ENCODE measurements at places on chromosomes 2 and 18.
A peak's percentile ranks its signal among the peaks of the same experiment; 100 is the strongest.

DNA sequence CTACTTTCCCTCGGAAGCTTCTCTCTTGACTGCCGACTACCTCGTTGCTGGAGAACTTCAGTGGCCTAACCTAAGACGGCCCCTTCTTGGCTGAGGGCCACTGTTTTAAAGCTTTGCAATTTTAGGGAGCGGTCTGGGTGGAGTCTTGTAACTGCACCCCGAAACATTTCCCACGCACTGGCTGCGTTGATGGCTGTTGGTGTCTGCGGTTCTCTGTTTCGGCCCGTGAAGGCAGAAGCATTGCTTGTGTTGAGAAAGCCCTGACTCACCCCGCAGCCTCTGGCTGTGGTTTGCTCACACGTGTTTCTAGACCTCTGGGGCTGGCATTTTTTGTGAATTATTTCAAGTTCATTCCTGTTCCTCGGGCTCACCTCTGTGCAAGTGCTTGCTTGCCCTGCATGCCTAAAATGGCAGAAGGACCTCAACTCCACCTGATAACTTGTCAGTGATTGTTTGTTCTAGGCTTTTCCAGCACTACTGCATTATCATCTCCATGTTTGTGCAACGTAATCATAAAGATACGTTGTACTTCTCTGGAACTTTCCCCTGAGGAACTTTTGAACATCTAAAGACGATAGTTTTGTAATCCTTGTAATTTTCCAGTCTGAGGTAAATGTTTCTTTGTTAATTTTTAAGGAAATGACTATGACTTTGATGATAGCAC, 94.2 kb upstream of the DLX2 start:
- no peak for DNase-seq

GRCh38 chr2:235746257-235746934, 252.6 kb downstream of the AGAP1 start:
- peak; percentile 69 for DNase-seq

DNA sequence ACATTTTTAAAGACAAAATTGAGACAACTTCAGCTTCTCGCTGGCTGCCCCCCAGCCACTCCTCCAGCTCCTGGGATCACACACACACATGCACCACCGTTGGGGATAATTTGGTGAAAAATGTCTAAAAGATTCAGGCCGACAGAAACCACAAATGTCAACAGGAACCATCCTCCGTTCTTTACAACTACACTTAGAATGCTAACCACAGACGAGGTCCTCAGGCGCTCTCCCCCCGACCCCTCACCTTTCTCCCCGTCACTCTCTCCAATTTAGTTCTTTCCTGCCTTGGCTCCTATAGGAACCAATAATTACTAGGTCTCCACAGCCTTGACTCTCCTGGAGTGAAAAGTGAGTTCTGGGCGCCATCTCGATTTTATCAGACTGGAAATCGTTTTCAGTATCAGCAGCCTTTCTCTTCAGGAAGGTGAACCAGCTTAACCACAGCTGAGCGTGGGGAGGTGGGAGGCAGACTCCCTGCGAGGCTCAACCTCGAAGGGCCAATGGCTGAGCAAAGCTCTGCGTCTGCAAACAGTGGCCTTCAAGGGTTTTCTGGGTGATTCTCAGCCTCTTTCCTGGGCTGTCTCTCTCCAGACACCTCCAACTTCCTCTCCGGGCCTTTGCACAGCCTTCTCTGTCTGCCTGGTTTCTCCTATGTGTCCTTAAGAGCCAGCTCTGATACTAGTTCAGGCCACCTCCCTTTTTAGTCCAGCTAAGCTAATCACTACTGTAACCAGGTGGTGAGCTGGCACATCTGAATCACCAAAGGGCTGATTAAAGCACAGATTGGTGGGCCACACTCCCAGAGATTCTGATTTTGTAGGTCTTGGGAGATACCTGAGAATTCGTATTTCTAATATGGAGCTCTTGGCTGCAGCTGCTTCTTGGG, 115.7 kb upstream of the COPS8 start:
- no peak for DNase-seq

GRCh38 chr2:1937066-1937465, 192.8 kb upstream of the PXDN start:
- DNase-seq: no peak

- no peak for DNase-seq
Observed at GRCh38 chr2:17136877-17137276, 381.4 kb downstream of the RAD51AP2 start.

DNA sequence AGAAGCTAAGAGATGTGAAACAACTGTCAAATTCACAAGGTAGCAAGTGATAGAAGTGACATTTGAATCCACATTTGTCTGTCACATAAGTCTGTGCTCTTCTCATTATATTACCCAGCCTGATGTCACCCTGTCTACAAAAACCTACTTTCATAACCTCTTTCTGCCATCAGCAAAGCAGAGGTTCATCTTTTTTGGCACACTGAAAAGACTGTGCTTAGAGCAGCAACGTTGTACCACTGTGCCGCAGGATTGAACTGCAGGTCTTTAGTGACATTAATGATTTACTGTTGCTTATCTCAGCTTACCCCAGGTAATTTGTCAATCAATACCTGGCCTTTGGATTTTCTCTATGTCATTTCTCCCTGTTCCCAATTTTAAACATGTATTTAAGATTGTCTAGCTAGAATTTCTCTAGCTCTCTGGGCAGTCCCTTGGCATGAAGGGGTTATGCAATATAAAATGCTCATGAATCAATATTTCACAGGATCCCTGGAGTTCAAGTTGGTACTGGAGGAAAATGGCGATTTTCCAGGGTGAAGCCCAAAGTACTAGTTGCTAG, 31.4 kb upstream of the TDRD15 start:
- no peak for DNase-seq

GRCh38 chr2:68216454-68217310, 35.6 kb downstream of the PPP3R1 start:
- no peak for DNase-seq

- DNase-seq: no peak
Observed at GRCh38 chr2:154143105-154143504, 271.4 kb downstream of the GALNT13 start.

GRCh38 chr2:180596453-180596852, 384.0 kb upstream of the UBE2E3 start:
- DNase-seq: no peak

DNA sequence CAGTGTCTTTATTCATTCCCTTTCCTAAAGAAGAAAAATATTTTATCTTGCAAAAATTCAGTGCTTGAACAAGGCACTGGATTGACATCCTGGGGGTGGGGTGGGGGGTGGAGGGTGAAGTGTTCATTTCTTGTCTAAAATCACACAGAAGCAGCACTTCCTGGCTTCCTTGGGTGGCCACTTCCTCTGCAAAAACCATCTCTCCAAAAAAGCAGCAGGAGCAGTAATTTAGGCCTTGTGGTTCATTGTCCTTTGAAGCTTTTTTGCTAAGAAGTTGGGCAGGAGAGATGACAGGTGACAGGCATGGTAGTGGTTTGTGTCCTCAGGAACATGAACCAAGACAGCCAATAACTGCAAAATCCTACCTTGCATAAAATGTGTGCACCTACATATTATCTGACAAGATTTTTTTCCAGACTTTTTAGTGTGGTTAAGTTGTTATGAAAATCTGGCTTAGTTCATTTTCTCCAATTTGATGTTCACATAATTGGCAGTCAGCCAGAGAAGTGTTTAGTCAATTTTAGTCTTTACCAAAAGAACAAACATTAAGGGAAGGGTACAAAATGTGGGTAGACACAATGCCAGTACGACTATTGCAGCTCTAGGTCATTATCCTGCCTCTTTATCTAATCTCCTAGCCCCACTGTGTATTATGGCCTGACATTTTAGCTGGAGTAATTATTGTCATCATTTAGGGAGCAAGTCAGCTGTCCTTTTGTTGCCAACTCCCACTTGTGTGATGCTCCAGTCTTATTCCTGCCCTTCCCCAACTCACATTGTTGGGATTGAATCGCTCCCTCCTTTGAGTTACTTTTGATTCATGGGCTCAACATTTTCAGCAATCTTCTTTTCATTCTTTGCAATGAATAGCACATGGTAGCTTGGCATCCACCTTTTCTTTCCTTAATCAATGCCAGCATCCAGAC, 177.2 kb downstream of the MYO3B start:
- peak; percentile 51 for DNase-seq

- DNase-seq: no peak
Observed at GRCh38 chr18:27184115-27185024, 738 bp downstream of the CHST9 start.

DNA sequence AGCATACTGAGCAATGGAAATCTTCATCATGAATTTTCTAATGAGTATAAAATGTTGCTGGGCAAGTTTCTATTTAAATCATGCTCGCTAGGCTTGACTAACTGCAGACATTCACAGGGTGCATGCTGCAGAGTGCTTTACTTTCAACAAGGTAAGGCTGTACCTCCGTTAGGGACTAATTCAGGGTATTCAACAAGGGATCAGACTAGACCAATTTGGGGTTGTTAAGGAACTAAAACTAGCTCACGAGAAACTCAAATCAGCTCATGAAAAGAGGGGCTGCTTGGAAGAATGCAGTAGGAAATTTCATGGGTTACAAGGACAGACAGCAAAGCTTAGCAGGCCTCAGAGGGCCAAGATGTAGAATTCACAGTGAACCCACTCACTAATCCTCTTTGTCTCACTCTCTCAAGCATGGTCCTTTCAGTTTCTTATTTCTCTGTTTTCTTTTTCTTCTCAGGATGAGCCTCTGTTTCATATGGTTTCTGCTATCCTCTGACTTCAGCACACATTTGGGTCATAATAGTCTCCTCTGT, 2.2 kb downstream of the MYO3B start:
- no peak for DNase-seq

DNA sequence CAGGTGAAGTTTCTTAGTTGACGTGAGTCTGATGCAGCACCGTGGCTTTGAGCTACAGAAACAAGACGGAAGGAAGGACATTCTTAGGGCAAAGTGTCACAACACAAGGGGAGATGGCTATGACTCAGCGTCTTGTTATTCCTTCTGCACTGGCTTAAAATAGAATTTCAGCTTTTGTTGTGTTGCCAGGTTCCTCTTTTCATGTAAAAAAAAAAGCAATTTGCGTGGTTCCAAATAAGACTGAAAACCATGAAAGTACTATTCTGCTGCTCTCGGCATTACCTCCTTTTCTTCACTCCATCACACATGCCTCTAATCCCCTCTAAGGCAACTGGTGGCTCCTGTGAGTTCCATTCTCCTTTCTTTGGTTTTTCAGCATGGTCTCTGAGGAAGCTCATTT, 150.1 kb downstream of the ANTXR1 start:
- no peak for DNase-seq

- DNase-seq: no peak
Observed at GRCh38 chr2:114049826-114050225, 159.9 kb downstream of the ACTR3 start.

- no peak for DNase-seq
Observed at GRCh38 chr2:33241581-33241980, 234.9 kb upstream of the RASGRP3 start.

- DNase-seq: no peak
Observed at GRCh38 chr2:98664323-98664722, 55.9 kb downstream of the UNC50 start.

GRCh38 chr2:5617796-5618195, 74.4 kb upstream of the SOX11 start:
- DNase-seq: no peak

- no peak for DNase-seq
Observed at GRCh38 chr2:85166021-85166420, 32.8 kb downstream of the TCF7L1 start.

GRCh38 chr2:198382811-198383210, 578.4 kb downstream of the PLCL1 start:
- no peak for DNase-seq

GRCh38 chr2:43279317-43279840, 53.0 kb upstream of the ZFP36L2 start:
- no peak for DNase-seq

- DNase-seq: no peak
Observed at GRCh38 chr18:9095297-9096006, 7.0 kb upstream of the NDUFV2 start.

GRCh38 chr2:106012591-106013347, 181.3 kb downstream of the UXS1 start:
- no peak for DNase-seq

DNA sequence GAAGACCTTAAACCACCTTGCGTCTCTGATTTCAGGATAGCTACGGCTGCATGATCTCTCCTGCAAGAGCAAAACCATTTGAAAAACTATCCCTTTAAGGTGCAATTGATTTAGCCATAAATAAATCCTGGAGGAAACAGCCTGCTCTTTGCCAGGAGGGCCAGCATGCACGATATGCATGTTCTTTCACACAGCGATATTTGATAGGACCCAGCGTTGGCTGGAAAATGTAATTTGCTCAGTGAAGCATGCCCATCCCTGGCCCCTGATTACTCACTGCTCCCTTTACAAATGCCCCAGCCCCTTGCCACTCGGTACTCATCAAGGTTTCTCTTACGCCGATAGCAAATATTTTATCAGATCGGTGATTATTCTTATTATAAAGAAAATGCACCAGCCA, 315.4 kb downstream of the CDH2 start:
- no peak for DNase-seq
